ENCODE measurements at places on chromosomes 13 and 19.

GRCh38 chr13:79538757-79539156 is 57.8 kb downstream of the NDFIP2 start:
- DNase-seq = no peak

DNA sequence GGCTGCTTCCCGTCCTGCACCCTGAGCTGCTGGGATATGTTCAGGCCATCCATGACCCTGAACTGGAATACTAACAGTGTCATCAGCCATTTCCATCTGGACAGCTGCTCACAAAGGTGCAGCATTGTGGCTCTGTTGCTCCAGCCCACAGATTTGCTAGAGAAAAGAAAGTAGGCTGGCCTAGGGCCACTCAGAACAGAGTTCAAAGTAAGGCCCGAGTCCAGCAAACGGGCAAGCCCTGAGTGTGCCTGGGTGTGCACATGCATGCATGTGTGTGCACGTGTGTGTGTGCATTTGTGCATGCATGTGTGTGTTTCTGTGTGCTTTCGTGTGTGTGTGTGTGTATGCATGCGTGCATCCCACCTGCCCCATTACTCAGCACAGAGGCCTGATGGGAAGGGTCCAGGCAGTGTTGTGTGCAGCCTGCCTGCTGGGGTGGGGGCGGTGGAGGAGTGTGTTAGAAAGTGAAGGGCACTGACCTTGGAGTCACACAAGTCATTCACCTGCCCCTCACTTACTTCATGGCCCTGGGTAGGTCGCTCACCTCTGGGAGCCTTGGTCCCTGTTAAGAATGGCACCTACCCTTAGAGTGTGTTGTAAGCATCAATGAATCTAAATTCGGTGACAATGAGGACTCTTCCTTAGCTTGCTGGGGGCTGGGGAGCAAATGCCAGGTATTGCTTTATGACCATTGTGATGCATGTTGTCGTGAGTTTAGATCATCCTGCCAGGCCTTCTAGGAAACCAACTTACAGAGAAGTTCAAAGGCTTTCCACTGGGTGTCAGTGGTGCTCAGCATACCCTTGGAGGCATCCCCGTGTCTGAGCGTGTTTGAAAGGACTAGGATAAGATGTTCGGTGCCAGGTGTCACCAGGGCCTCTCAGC is 53.2 kb downstream of the GPR12 start:
- no peak for DNase-seq

GRCh38 chr13:74479124-74479523 is 344.9 kb upstream of the KLF12 start:
- no peak for DNase-seq

DNA sequence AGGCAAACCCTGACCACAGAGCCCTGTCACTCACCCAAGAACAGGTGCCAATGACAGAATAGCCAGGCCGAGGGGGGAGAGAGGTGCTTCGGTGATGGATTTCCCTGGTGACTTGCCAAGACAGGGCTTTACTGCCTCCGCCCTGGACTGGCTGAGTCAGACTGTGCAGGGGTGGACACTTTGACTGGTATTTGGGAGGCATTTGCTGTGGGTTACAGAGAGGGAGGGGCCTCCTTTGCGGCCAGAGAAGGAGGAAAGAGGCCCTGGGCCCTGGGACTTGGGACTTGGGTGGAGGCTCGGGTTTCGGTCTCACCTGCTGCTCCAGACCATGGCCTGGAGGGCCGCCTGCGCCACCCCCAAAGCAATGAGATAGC is 4.6 kb upstream of the EPS8L1 start:
- no peak for DNase-seq

DNA sequence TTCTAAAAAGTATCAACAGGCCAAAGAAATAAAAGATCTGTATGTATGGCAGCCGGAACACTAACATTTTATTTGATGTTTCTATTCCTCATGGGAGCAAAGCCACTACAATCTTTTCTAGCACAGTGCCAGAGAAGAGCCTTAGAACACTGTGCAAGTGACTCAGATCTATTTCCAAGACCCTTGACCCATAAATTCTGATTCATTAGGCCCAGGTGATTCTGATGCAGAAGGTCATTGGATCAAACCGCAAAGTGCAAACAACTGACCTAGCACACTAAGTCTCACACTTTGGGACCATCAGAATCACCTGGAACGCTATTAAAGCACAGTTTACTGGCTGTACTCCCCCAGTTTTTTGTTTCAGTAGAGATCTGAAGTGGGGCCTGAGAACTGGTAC is 87.6 kb downstream of the MYCBP2 start:
- no peak for DNase-seq

DNA sequence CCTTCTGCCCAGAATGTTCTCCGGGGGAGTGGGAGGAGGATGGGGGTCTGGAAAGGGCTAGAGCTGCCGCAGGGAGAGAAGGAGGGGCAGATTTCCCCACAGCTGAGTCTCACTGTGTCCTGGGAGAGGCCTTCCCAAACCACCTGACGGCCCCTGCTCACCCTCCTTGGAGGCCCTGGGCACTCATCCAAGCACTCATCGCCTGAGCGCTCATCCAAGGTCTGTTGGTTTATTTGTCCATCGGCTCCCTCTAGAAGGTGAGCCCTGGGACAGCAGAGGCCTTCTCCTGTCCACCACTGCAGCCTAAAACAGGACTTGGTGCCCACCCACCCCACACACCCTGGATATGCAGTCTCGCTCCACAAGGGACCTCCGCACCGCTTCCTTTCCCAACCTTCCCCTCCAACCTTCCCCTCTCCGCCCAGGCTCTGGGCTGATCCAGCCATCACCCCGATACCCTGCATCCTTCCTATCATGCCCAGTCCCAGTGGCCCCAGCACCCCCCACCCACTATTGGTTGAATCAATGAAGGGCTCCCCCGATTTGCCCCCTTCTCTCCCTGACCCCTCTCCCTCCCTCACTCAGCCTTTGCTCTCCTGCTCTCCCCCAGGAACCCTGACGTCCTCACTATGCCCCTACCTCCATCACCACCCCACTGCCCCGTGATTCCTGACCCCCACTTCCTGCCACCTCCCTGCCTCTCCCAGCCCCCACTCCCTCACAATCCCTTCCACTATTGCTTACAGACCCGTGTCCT is 1.7 kb downstream of the UBXN6 start:
- DNase-seq = no peak

DNA sequence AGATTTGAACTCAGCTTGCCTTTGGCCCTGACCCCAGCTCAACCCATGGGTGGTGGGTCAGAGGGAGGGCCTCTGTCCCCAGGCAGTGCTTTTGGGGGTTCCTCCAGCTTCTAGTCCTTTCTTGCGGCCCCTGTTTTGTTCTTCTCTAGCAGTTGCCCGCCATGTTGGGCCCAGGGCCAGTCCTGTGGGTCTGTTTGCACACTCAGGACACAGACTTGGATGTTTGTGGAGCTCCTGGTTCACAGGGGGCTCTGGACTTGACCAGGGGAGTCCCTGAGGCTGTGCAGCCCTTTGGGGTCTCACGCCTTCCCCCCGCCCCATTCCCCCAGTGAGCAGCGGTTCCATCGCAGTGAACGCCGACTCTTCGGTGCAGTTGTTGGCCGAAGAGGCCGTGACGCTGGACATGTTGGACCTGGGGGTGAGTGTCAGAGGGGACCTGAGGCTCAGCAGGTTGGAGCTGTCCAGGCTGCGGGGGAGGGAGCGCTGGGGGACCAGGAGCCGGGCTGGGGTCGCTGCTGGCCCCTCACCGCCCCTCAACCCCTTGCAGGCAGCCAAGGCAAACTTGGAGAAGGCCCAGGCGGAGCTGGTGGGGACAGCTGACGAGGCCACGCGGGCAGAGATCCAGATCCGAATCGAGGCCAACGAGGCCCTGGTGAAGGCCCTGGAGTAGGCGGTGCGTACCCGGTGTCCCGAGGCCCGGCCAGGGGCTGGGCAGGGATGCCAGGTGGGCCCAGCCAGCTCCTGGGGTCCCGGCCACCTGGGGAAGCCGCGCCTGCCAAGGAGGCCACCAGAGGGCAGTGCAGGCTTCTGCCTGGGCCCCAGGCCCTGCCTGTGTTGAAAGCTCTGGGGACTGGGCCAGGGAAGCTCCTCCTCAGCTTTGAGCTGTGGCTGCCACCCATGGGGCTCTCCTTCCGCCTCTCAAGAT is 2.5 kb downstream of the ATP5F1D start:
- DNase-seq = no peak

DNA sequence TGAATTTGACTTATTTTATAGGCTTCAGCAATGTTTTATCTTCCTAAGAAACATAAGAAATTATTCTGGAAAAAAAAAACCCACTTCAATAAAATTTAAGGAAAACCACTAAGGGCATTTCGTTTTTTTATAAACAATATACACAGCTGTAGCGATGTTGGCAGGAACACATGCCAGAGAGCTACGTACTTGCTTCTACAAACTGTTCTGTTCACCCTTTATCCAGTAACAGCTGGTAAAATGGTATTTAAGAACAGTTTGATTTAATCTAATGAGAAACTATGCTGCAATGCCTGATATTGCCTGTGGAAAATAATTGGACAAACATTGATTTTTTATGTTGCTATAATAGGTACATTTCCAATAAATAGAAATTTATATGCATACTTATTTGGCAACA is 137.2 kb upstream of the DACH1 start:
- DNase-seq = no peak

- DNase-seq = no peak
These were observed 1442.6 kb downstream of the SLITRK5 start for GRCh38 chr13:89113744-89114143.

DNA sequence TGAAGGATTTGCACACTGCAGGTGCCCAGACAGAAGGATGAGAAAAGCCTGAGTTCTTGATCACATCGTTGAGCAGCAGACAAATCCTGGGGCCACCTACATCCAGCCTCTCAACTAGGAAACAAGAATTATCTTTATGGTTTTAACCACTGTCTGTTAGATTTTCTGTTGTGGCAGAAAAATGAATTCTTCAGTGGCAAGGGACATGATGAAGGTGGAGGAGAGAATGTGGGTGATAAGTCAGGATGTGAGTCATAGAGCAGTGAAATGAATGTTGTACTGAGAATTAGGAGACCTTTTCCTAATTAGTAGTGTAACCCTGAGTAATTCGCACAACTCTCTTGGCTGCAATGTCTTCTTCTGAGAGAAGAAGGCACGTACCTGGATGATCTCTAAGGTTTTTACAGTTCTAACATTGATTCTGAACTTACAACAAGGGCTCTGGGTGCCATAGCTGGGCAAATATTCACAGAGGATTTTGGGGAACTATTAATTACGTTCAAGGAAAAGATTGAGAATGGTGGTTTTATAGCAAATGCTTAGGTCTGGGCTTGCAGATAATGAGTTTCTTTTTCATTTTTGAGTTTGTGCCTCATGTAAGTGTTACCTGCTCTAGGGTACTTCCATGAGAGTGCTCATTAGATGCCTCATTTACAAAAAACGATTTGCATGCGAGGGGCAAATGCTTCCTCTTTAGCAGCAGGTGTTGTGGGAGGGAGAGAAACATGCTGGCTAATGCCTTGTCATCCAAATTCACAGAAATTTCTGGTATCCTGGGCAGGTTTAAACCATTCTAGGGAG is 111.0 kb upstream of the KL start:
- DNase-seq = no peak

GRCh38 chr19:30719999-30720345 is 347.8 kb downstream of the ZNF536 start:
- no peak for DNase-seq

- no peak for DNase-seq
These were observed 900 bp downstream of the MCEMP1 start for GRCh38 chr19:7677669-7678311.

DNA sequence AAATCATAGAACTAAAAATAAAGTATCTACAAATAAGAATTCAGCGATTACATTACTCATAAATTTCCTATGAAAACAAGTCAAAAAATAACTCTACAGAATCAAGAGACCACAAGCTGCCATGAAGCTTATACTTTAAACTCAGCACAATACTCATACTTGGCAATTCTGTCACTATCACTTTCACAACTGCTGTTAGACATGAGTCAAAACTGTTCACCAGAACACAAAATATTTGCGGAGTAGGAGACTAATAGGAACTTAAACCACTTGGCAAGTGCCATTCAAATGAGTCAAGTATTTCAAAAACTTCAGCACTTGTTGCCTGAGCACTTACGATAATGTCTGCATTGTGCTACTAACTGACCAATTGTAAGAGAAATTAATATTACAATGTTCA is 387.8 kb upstream of the GPC6 start:
- no peak for DNase-seq

GRCh38 chr13:108785844-108786243 is 156.4 kb downstream of the MYO16 start:
- no peak for DNase-seq

DNA sequence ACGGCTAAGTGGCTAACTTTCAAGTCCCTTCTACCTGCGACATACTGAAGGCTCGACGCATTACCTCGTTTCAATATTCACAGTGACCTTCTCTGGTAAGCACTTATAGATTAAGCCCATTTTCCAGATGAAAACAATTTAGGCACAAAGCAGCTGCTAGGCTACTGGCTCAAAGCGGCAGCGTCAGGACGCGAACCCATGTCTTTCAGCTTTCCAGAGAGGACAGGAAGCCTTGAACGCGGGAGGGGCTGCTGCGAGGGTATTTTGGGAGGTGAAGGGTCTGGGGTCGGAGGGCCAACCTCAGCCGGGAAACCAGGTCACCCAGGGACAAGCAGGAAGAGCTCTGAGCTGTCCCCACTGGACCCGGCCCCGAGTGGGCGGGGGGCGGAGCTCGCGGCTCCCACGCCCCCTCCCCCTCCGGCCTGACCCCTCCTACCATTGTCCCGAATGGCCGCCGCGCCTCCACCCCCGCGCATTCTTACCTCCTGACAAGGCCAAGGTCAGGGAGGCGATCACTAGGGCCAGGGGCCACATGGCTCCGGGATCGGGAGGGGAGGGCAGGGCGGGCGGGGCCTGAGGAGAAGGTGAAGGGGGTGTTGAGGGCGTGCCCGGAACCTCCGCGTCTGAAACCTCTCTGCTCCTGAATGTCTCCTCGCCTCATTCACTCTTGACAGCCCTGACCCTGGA is at the start of gene KLK13:
Gene KLK13, minus strand, starts transcription at position 559 of the 687 bp plus-strand sequence. Its CDS starts 25 bp downstream, at position 534.
- DNase-seq = no peak

DNA sequence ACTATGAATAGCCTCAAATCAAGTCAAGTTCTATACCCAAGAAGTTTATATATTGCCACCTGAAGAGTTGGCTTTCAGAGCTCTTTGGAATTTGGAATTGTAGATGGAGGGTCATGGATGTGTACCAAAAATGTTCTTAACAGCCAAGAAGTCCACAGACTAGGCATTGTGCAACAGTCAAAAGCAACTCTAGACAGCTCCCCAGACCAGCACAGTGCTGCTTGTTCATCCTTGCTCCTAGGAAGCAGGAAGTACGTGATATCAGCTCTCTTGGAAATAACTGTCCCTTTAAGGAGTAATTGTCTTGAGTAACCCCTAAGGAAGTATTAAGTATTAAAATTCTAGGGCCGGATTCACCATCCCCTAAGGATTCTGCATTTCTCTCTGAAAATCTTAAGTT is 30.7 kb upstream of the IL17D start:
- no peak for DNase-seq

GRCh38 chr19:49803529-49803856 is 9.6 kb downstream of the FUZ start:
- DNase-seq = no peak

DNA sequence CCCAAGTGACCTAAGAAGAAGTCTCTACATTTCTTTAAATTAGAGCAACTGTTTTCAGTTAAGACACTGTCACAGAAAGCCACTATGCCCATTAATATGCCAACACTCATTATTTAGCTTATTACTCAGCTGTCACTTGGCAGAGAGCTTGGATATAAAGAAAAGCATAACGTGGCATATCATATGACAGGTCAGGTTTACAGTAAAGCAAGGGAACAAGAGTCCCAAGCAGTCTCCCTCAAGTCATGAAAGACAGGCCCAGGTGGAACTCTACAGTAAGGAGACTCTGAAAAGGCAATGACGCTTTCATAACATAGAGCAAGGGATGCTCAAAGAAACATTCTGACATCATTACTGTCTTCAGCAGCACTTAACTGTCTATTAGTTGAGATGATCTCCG is 6.3 kb downstream of the LHFPL6 start:
- no peak for DNase-seq

GRCh38 chr13:97069050-97069815 is 75.0 kb upstream of the OXGR1 start:
- no peak for DNase-seq
